Bladder microvascular endothelial cell (primary cell): ENCODE measurements at places on chromosomes 16 and 17. TPM values are rescaled to one million over a fixed set of nuclear protein-coding genes. Genes with fewer than 3 reads are reported as not detected.

C1QTNF1 gene
- total RNA-seq: 9.1 and 30.4 TPM in 2 replicates

EVPL gene
- under 0.01 TPM in 1 of 2 replicates, not detected in the other for total RNA-seq

TMEM98 gene
- 22.0 and 42.0 TPM in 2 replicates for total RNA-seq

MILR1 gene
- total RNA-seq: 1.5 and 3.5 TPM in 2 replicates

PRR14 gene
- 5.8 and 8.1 TPM in 2 replicates for total RNA-seq

PNMT gene
- total RNA-seq: 0.31 and 0.49 TPM in 2 replicates

UNKL gene
- total RNA-seq: 5.7 and 13.5 TPM in 2 replicates

KRTAP9-4 gene
- not detected in 2 replicates for total RNA-seq

EPN3 gene
- under 0.01 and 0.06 TPM in 2 replicates for total RNA-seq

KRT9 gene
- total RNA-seq: 0.06 TPM in 1 of 2 replicates, not detected in the other

CASKIN2 gene
- total RNA-seq: 11.2 and 25.2 TPM in 2 replicates

C17orf78 gene
- not detected in 2 replicates for total RNA-seq

HP gene
- total RNA-seq: not detected in 2 replicates

ASPHD1 gene
- 0.32 and 0.63 TPM in 2 replicates for total RNA-seq

CACNG4 gene
- not detected in 2 replicates for total RNA-seq

TGFB1I1 gene
- total RNA-seq: 18.6 and 21.7 TPM in 2 replicates

HBA2 gene
- total RNA-seq: 0.32 TPM in 1 of 2 replicates, not detected in the other
